EL (cell line): ENCODE measurements at places on chromosomes 4 and X.

DNA sequence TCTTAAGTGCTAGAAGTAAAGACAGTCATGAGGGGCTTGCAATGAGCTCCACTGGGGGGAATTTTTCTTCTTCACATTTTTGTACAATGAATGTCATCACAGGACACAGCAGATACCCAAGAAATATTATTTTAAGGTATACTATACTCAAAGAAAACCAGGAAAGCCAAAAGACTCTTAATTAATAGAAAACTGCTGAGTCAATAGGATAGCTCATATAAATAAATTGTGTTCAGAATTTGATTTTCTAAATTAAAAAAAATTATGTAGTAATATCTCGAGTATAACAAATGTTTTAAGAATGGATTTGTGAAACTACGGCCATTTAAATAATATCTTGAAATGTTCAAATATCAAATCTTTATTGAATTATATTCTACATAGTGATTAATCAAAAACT lies 25.7 kb upstream of the CXCL8 start:
- DNase-seq: no peak

GRCh38 chr4:34009951-34010350 lies 2234.4 kb downstream of the ARAP2 start:
- no peak for DNase-seq

- DNase-seq: no peak
Observed at GRCh38 chr4:15917297-15917696, 21.2 kb downstream of the FGFBP1 start.

DNA sequence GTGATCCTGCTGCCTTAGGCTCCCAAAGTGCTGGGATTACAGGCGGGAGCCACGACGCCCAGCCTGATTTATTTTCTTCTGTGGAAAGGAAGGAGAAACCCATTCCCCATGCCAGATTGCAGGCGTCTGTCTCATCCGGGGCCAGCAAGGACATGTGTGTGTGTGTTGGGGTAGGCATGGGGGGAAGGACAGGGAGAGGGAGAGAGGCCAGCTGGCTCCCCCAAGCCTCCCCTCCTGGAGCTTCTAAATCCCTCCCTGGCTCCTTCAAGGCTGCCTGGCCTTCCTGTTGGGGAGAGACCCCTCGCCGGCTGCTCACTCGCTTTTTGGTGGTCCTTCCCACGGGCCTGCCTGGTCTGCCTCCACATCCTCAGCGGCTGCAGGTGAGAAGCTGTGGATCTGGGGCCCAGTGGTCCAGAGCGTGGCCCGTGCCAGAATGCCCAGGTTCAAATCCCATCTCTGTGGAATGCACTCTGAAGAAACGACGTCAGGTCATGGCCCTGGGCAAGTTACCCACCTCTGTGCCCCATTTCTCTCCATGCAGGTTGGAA lies 1.3 kb upstream of the PLXNB3 start:
- DNase-seq: no peak

DNA sequence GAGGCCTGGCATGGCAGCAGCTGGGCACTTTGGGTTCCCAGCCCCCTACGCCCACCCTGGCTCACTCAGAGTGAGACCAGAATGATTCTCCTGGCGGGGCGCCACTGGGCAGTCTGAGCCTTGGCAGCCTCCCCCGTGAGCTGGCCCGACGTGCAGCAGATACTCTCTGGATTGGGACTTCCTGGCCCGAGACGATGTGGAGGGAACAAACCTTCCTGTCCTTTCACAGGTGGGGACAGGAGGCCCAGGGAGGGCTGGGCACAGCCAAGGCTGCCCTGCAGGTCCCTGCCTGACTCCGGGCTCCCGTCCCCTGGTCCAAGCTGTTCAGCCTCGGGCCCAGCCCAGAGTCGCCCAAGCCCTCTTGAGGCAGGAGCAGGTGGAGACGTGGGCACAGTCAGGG lies 17.9 kb upstream of the ADD1 start:
- no peak for DNase-seq

DNA sequence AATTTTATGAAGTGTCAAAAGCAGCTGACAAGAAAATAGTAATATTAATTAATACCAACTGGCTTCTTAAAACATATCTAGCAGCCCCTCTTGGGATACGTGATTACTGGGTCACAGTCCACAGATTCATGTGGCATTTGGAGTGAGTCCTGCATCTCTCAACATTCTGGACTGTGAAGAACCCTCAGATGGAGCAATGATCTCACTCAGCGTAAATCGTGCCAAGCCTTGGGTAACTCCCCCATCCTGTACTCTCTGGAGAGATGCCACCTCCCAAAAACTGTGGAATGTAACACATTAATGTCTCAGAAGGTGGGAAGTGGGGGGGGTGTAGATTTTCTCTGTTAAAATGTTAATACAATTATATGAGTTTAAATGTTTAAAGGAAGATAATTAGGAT lies 118.2 kb upstream of the IQCM start:
- peak; percentile 13 for DNase-seq

GRCh38 chrX:20029728-20030127 lies 38.9 kb upstream of the BCLAF3 start:
- no peak for DNase-seq

DNA sequence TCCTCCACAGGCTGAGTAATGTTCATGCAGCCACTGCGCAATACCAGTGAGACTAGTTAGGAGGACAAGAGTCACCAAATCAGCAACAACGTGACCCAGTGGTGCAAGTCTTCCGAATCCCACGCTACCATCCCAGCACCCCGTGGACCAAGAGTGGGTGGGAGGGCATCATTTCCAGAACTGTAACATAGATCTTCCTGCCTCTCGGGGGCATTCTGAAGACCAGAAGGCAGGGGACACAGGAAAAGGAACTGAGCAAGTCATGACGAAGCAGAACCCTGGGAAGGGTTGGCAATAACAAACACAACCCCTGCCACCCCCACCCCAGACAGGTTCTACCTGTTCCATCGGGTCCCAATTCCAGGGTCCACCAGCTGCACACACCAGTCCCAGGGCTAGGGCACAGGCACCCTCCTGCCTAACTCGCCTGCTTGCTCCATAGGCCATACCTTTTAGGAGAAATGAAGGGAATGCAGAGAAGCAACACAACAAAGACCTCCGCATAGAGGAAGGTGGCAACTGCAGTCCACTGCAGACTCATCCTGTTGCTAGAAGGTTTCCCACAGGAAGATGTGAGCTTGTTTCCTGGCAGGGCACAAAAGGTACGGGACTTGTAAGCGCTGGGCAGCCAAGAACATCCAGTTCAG lies 1.4 kb downstream of the BCAP31 start:
- no peak for DNase-seq

DNA sequence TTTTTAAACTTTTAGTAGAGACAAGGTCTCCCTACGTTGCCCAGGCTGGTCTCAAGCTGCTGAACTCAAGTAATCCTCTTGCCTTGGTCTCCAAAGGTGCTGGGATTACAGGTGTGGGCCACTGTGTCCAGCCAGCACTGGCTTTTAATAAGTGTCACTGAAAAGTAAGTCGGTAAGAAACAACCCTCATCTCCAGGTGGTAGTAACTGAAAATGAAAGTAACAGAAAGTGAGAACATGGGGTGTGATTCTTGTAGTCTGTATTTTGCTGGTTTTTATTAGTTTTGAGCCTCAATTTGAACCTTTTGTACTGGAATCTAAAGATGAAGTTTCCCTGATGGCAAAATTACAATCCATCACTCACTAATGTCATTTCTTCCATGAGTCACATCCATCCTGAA lies 238.1 kb upstream of the AGA start:
- DNase-seq: no peak

DNA sequence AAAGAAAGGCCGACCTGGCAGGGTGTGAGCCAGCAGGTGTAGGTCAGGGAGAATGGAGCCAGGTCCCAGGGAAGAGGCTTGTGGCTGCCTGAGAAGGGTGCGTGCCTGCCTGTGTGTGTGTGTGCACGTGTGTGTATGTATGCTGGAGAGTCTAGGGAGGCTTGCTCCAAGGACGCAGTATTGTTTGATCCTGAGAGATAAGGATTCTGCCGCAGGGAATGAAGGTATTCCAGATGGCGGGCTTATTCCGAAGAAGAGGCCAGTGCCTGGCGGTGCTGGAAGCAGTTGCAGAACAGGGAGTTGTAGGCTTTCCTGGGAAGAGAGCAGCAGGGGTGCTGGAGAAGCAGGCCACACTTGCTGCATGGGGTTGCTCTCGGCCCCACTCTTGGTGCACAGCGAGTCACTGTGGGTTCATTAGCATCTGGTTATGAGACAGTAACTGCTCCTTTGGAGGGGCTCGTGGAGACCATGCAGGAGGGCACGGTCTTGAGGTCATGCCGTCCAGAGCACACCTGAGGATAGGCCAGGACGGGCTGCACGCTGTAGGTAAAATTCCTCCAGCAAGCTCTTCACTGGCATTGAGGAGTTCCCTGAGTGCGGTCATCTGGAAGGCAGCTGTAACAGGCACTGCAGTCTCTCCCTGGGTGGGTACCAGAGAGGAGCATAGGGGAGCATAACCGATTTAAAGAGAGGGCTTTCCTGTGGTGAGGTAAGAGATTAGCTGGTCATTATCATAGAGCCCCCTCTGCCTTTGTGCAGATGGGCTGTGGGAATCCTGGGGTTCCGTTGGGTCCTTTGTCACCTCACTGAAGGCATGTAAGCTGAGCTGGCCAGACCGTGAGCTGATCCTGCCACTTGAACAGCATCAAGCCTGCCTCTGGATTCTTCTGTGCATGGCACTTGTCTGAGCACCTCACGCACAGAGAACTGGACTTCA lies 29.9 kb upstream of the MSANTD1 start:
- DNase-seq: no peak

- DNase-seq: no peak
Observed at GRCh38 chr4:1855333-1856070, 454 bp downstream of the LETM1 start.

- no peak for DNase-seq
Observed at GRCh38 chrX:50815120-50815519, 1.1 kb upstream of the SHROOM4 start.

GRCh38 chr4:54229631-54230483 lies 764 bp downstream of the PDGFRA start:
- DNase-seq: peak; percentile 43

DNA sequence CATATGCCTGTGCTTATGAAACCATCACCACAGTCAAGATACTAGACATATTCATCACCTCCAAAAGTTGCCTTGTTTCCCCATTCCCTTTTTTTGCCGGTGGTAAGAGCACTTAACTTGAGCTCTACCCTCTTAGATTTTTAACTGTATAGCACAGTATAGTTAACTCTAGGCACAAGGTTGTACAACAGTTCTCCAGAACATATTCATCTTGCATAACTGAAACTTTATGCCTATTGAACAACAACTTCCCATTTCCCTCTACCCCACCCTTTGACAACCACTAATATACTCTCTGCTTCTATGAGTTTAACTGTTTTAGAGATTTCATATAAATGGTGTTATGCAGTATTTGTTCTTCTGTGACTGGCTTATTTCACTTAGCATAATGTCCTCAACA lies 119.3 kb downstream of the ASB9 start:
- no peak for DNase-seq

DNA sequence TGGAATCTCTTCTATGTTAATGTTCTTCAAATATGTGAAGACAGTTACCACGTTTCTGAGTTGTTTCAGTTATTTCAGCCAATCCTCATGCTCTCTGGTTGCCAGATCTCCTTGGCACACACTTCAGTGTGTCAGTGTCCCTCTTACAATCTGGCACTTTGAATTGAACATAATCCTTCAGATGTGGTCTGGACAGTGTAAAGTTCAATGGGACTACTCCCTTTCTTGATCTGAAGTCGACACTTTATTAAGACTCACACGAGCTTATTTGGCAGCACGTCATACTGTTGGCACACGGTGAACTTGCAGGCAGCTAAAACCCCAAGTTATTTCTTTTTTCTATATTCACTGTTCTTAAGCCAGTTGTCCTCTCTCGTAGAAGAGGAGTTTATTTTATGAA lies 28.2 kb downstream of the ARSJ start:
- no peak for DNase-seq

GRCh38 chr4:141247430-141247780 lies 26.7 kb downstream of the ZNF330 start:
- DNase-seq: no peak

GRCh38 chr4:7956270-7956808 lies 16.7 kb upstream of the AFAP1 start:
- peak; percentile 95 for DNase-seq

DNA sequence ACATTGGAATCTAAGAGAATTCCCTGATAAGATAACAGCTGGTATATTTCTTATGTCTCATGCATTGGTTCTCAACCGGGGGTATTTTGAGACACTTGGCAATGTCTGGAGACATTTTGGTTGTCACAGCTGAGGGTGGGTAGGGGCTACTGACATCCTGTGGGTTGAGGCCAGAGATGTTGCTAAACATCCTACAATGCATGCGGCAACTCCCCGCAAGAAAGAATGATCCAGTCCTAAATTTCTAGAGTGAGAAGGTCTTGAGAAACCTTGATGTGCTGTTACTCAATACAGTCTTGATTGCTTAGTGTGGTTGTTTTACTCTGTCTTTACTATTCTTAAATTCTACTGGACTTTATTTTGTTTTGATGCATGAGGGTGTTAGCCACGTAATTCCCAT lies 287.2 kb downstream of the FRMPD4 start:
- DNase-seq: no peak

DNA sequence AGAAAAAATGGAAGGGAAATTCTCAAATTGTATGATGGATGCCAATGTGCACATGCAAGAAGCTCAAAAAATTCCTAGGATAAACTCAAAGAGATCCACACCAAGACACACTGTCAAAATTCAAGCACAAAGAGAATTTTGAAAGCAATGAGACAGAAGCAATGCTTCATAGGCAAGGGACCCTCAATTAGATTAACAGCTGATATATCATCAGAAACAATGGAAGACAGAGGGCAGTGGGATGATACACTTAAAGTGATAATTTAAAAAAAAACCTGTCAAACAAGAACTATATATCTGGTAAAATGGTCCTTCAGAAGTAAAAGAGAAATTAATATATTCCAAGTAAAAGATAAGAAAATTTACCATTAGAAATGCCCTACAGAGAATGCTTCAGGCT lies 306.3 kb upstream of the PCDH7 start:
- no peak for DNase-seq

DNA sequence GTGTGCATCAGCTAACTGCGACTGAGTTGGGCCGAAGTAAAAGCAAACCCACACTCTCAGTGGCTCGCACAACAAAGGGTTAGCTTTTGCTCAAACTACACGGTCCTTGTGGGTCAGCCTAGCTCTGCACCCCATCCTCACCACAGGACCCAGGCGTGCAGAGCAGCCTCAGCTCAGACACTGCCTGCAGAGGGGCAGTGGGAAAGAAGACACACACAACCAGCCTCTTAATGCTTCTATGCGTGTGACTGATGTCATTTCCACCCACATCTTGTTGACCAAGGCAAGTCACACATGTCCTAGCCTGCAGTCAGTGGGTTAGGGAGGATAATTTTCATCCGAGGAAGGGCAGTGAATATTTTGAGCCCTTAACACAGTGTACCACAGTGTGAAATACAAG lies 40.5 kb downstream of the HMGB2 start:
- no peak for DNase-seq

DNA sequence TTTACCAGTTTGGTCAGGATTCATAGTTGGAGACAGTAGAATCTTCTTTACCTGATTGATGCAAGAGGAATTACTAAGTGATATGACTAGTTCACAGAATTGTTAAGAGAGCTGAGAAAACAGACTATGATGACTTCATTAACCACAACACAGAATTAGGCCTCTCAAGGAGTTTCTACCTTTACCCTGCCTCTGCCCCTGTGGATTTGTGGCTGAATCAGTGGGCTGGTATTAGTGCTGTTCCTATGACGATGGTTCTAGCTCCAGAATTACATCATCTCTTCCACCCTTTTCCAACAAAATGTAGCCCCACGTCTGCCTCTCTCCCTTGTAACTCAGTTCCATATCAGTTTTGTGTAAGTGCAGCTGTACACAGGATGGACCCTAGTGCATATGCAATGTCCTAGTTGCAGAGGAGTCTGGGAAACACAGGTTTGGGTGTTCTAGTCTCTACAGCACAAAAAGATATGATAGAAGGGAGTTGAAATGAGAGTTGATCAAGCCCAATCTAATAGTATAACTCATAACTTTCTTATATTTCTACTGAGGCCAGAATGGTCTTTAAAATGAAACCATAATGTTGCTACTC lies 99.3 kb downstream of the ANXA5 start:
- peak; percentile 24 for DNase-seq
